ENCODE measurements at places on chromosomes 2 and 18.
A peak's percentile ranks its signal among the peaks of the same experiment; 100 is the strongest.

GRCh38 chr2:172131713-172132555 lies 29.2 kb upstream of the DLX2 start:
- DNase-seq, result no peak

DNA sequence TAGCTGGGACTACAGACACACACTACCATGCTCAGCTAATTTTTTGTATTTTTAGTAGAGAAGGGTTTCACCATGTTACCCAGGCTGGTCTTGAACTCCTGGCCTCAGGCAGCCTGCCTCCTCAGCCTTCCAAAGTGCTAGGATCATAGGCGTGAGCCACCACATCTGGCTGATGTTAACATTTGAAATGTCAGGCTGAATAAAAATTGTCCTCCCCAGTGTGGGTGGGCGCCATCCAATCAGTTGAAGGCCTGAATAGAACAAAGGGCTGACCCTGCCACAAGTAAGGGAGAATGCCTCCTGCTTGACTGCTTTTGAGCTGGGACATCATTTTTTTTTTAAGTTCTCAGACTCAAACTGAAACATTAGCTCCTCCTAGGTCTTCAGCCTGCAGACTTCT lies 21.0 kb upstream of the RHOB start:
- DNase-seq, result no peak

GRCh38 chr2:149657401-149658040 lies 69.9 kb upstream of the MMADHC start:
- no peak for DNase-seq

DNA sequence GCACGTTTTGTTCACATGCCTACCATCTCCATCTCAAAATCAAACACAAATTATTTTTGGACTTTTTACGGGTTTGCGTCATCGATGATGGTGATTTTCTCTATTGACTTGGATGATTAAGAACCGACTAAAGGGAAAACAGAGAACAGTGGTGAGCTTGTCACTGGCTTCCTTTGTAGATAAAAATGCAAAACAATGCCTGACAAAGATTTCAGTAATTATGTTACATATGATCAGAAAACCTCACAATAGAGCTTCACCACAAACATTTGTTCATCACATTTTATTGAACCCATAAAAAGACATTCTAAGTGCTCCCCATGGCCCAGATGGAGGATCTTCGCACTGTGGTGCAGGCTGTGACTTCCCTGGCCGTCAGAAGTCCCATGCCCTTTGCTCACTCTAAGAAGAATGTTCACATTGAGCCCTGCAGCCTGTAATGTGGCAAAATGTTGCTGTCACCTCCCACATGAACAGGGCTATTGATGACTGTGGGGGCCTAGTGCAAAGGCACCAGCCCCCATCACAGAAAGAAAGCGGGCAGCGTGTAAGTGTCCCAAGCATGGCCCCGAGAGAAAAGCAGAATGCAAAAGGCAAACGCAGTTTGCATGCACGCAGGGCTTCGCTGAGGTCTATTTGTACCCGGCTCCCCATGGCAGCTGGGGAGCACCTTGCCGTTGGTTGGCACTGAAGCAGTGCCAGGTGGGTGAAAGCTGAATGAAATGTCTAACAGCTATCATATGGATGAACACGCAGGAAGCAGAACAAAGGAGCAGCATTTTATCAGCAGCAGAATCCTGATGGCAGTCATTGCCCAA lies 60.6 kb downstream of the BCL2 start:
- DNase-seq, result no peak

DNA sequence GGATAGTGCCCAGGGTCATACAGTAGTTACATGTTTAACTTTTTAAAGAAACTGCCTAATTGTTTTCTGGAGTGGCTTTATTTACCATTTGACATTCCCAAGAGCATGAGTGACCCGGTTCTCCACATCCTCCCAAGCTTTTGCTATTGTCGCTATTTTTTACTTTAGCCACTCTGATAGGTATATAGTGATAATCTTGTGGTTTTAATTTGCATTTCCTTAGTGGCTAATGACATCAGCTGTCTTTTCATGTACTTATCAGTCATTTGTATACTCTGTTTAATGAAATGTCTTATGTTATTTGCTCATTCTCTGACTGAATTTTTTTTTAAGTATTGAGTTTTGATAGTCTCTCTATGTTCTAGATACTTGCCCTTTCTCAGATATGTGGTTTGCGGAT lies 109.7 kb upstream of the HS6ST1 start:
- DNase-seq, result no peak

DNA sequence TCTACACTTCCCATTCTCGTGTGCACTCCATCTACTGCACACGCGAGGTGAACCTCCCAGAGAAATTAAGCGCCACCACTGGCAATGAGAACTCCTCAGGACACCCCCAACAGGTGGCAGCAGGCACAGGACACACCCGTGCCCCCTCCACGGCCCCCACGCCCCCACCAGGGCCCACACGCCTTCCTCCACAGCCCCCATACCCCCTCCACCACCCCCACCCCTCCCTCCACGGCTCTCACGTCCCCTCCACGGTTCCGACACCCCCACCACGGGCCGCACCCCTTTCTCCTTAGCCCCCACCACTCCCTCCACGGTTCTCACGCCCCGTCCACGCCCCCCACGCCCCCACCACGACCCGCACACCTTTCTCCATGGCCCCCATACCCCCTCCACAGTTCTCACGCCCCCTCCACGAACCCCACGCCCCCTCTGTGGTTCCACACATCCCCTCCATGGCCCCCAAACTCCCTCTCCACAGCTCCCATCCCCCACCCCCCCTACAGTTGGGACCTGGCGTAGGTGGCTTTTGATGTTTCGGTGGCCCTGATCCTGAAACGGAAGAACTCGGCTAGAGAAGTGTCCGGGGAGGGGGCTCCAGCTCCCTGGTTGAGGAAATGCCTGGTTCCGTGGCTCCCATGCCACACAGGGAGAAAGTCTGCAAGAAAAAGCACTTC lies 110.8 kb downstream of the ZNF516 start:
- DNase-seq, result no peak

DNA sequence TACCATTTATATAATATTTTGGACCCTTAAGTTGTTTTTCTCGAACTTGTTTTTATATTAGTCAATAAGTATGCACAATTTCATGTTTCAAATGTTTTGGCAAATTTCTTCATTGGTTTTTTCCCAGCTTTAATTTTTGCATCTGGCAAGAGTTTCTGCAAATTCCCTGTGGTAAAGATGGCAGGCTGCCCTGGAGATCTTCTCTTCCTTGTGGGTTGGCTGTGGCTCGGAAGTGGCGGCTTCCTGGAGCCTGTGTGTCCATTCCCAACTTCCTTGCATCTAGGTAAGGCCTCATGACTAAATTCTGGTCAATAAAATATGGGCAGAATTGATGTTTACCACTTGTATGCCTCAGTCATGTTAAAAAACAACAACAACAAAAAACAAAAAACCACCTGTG lies 818.6 kb downstream of the EPHA4 start:
- DNase-seq, result no peak

DNA sequence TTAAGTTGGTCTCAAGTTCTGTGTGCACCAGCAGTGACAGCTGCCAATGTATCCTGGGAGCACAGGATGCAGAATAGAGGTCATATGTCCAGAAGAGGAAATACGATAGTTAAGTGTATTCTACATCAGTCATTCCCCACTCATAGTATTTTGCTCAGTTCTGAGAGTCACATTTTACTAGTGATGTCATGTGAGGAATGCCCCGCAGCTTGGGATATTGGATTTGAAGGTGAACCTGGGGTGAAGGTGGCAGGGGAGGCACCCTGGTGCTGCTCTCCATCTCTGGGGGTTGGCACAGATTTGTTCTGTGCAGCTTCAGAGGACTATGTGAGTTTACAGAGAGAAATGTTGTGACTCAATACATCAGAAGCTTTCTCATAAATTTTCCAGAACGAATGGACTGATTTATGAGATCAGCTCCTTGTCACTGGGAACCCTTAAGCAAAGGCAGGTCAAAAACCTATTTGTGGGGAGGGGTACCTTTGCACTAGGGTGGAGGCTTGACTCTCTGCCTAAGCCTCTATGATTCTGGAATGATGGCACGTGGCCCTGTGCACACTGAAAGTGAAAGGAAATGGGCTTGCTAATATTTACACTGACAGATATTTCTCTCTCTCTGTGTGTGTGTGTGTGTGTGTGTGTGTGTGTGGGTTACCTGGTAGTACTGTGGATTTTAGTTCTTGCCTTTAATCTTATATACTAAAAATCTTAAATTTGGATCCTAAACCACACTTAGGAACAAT lies 95.9 kb downstream of the NEB start:
- DNase-seq, result peak; percentile 9
